ENCODE measurements at places on chromosomes 4 and X. TPM values are rescaled to one million over a fixed set of nuclear protein-coding genes. Genes with fewer than 3 reads are reported as not detected.

ADAM29 gene
- total RNA-seq = not detected

SPP1 gene
- total RNA-seq = 6.5 TPM

BCORL1 gene
- 22.9 TPM for total RNA-seq

RASGEF1B gene
- 0.84 TPM for total RNA-seq

SPARCL1 gene
- total RNA-seq = 4.0 TPM

PNMA3 gene
- not detected for total RNA-seq

MAPK10 gene
- total RNA-seq = 19.2 TPM

WNK3 gene
- total RNA-seq = 3.9 TPM

PRKG2 gene
- total RNA-seq = not detected

MND1 gene
- total RNA-seq = 1.8 TPM

SPANXD gene
- not detected for total RNA-seq

KLB gene
- total RNA-seq = not detected

PLAC8 gene
- total RNA-seq = not detected

SYTL4 gene
- total RNA-seq = 23.2 TPM

IBSP gene
- total RNA-seq = not detected

CCDC160 gene
- 2.0 TPM for total RNA-seq

TCEAL4 gene
- 96.4 TPM for total RNA-seq

KIAA0232 gene
- 30.9 TPM for total RNA-seq

KDR gene
- 0.24 TPM for total RNA-seq

XAGE1B gene
- total RNA-seq = not detected

TMEM156 gene
- not detected for total RNA-seq

EFHC2 gene
- not detected for total RNA-seq

AMER1 gene
- 5.0 TPM for total RNA-seq

SHROOM4 gene
- total RNA-seq = 2.5 TPM

MXRA5 gene
- 188 TPM for total RNA-seq

CXCL6 gene
- 35.3 TPM for total RNA-seq

GPC3 gene
- 18.6 TPM for total RNA-seq

SYP gene
- 1.5 TPM for total RNA-seq

PF4V1 gene
- total RNA-seq = 0.78 TPM

NPY1R gene
- total RNA-seq = 1.3 TPM

AMTN gene
- total RNA-seq = not detected

FTSJ1 gene
- 47.6 TPM for total RNA-seq

CCNB3 gene
- 0.48 TPM for total RNA-seq
